C1 segment of cervical spinal cord (tissue), 14 donors: ENCODE measurements at places on chromosomes 1 and 21.

DNA sequence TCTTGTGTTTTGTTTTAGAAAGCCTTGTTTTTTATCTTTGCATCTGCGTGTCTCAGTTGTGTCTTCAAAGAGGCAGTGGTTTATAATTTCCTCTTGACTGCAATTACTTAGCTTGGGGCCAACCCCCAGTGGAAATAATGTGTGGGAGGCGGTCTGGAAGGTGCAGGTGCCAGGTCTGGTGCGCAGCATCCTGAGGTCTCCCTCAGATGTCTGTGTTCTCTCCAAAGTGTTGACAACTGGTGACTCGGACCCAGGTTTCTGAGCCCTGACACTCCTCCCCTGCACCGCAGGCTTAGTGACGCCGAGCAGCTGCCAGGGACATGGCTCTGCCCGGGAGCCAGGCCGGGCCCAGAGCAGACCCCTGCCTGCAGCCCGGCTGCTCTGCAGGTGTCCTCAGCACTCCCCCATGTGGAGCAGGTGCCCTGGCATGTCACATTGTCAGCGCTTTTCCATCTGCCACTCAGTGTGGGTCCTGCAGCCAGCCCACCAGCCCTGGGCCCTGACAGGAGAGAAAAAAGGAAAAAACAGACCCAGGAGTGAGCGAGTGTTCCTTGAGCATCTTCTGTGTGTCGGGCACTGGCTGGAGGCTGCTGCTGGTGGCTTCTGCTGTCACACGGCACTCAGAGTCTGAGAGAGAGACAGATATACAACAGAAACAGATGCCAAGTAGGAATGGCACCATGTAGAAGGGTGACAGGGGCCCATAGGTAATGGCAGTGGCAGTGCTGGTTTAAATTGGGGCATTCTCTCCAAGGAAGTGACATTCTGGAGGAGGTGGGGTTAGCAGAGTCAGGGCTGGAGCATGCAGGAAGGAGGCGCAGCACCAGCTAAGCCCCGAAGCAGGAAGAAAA, 24.8 kb upstream of the SELENON start:
- no peak for DNase-seq

DNA sequence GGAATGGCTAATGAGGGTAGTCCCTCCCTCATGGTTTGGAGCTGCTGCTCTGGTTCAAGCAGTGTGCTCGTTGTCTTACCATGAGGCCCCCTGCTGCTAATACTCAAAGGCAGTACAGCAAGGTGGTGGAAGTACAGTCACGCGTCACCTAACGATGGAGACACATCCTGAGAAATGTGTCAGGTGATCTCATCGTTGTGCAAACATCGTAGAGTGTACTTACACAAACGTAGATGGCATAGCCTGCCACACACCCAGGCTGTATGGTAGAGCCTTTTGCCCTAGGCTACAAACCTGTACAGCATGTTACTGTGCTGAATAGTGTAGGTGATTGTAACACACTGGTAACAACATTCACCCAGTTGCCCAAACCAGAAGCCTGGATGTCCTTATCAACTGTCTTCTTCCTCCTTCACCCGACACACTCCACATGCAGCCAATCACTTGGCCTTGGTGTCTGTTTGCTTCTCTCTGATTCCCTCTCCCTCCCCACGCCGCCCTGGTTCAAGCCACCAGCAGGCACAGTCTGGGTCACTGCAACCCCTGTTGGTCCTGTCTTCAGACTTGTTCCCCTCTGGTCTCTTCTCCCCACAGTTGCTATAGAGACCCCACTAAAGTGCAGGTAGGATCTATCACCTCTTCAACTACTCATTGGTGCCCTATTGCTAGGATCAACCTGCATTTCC, 6.0 kb upstream of the KCNA2 start:
- DNase-seq: no peak

- DNase-seq: no peak
Measured at GRCh38 chr21:45318556-45319404, 31.1 kb upstream of the POFUT2 start.

GRCh38 chr1:201675143-201675542, 136.2 kb downstream of the NAV1 start:
- no peak for DNase-seq

DNA sequence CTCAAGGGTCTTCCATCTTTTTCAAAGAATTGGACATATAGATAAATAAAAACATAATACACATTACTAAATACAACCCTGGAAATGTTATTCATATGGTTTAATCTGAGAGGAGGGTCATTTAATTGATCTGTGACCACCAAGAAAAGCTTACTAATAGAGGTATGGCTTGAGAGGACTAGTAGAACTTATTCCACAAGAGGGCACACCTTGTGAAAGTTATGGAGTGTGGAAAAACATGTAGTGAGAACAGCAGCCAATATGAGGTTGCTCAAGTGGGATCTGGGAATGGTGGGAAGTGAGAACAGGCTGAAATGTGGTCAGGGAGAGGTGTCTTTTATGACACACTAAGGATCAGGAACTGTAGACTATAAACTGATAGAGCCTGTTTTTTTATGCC, 973.5 kb upstream of the B3GALT2 start:
- DNase-seq: no peak

GRCh38 chr21:30747159-30747558, at the start of gene KRTAP21-2:
KRTAP21-2 (minus strand) TSS chr21:30747259; CDS start chr21:30747202, 57 bp downstream.
- DNase-seq: no peak

DNA sequence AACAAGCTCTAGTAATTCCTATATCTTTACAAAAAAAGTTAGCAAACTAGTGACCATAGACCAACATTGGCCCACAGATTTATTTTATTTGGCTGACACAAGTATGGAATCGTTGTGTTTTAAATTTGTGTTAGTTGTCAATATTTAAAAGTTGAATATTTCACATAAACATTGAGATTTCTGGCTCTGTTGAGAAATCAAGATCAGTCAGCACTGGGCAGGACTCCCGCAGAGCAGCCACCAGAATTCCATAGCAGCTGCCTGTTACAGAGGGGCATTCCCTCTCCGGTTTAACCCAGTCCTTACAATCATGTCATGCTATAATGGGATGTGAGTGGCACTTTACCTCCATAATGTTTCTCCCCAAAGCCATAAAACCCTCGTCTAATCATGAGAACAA, 79.2 kb upstream of the NRIP1 start:
- no peak for DNase-seq
